Esophagus squamous epithelium (tissue), 5 donors: ENCODE measurements at places on chromosomes 6 and 20. TPM values are rescaled to one million over a fixed set of nuclear protein-coding genes. Genes with fewer than 3 reads are reported as not detected.

SLCO4A1 gene
- total RNA-seq = 22.1 TPM

- no peak for DNase-seq
These were observed 348 bp upstream of the PYGB start for GRCh38 chr20:25247518-25247955.

DNA sequence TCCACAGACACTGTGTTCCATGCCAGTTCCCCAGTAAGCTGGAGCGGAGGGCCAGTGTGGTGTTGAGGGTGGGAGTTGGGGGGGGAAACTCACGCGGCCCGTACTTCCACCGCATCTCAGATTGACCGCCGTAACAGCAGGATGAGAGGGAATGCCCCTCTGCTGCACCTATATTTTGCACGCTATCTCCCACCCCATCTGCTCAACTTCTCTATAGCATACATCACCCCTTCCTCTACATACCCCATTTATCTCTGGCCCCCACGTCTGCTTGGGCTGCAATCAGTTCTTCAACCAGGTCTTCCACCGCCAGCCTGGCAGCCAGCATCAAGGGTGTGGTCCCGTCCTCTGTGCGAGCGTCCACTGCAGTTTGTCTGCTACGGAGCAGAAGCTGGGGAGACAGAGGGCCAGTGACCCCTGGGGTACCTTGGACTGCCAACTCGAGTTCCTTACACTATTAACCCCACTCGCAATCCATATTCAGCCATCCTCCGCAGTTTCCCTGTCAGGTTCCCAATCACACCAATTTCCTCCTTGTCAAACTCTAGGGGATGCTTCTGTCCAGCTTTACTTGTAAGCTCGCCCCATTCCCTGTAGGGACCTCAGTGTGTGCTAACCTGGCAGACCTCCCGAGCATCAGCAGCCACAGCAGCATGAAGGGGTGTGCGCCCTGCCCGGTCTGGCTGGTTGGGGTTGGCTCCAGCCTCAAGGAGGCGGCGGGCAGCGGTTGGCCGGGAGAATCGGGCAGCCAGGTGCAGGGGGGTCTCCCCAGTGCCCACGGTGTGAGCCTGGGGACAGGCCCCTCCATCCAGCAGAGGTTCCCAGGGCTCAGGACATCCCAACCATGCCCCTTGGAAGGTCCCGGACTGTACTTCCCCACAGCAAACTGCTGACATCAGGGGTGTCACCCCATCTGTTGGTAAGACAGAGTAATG, 4.5 kb upstream of the GPSM3 start:
- DNase-seq = no peak

- no peak for DNase-seq
These were observed 816 bp downstream of the NPEPL1 start for GRCh38 chr20:58693226-58694006.

GRCh38 chr20:43432498-43432897, 25.2 kb upstream of the SRSF6 start:
- no peak for DNase-seq

DNA sequence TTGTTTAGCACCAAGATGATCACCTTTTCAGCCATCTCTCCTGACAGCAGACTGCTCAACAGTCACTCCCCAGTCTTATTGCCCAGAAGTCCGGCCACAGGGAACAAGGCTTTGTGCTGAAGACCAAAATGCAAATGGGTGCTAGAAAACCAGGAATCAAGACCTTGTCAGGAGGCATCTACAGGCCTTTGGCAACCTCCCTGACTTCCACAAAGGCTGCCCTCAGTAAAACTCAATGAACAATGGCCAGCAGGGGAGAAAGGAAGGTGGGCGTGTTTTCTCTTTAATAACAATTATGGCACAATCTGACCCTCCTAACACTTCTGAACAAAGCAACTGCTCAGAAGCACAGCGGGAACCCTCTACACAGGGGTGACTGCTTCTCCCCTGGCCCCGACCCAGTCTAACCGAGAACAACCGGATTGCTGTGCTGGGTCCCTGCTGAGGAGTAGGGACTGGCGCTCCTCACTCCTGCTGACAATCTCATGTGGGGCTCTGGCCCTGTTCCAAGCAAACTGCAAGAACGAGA, 41.6 kb downstream of the PLCG1 start:
- no peak for DNase-seq

DNA sequence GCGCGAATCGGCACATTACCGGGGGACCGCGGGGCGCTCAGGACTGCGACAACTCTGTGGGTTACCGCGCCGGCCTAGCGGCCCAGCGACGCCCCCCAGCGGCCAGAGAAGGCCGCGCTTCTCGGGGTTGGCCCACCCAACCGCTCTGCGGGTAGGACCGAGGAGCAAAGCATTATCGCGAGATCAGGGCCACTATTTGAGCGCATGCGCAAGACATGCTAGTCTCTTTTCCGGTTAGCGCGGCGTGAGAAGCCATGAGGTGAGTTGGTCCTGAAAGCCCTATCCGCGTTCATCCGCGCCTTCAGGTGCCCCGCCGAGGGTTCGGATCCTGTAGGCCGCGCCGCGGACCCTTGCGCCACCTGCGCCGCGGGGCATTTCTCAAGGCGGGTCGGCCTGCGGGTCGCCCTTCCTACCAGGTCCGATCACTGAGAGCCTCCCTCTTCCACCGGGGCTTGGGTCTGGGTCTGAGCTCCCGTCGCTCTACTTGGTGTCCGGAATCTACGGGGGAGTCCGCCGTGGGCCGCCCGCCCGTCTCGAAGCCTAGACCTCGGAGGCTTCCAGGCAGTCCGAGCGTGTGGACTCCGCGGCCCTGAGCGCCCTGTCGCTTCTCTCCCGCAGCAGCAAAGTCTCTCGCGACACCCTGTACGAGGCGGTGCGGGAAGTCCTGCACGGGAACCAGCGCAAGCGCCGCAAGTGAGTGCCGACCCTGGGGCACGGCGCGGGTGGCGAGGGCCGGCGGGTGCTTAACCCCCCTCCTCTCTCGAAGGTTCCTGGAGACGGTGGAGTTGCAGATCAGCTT, at the start of gene RPL10A:
RPL10A (plus strand) TSS at position 221 of the 799 bp plus-strand sequence; CDS start at position 255, 34 bp downstream.
- peak; percentile 67 for DNase-seq

- DNase-seq = no peak
These were observed 26.2 kb downstream of the SLCO4A1 start for GRCh38 chr20:62668441-62669027.

DNA sequence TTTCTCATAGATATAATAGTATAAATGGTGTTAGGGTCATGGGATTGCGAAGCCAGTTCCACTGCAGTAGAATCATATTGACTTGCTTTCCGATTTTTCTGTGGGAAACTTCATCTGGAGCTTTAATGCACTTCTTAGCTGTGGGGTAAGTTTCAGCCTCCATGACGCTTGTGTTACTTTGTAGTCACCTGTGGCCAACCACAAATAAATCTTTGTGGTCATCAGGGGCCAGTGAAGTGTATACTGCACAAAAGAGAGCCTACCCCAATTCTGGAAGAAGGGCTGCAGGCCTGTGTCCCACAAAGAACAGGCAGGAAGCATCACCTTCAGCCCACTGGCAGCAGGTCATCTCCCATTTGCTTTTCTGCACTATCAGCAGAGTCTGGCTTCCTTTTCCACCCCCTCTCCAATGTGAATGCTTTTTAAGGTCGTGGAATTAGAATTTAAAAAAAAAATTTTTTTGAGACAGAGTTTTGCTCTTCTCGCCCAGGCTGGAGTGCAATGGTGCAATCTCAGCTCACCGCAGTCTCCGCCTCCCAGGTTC, 32.0 kb downstream of the MTHFD1L start:
- DNase-seq = no peak

DNA sequence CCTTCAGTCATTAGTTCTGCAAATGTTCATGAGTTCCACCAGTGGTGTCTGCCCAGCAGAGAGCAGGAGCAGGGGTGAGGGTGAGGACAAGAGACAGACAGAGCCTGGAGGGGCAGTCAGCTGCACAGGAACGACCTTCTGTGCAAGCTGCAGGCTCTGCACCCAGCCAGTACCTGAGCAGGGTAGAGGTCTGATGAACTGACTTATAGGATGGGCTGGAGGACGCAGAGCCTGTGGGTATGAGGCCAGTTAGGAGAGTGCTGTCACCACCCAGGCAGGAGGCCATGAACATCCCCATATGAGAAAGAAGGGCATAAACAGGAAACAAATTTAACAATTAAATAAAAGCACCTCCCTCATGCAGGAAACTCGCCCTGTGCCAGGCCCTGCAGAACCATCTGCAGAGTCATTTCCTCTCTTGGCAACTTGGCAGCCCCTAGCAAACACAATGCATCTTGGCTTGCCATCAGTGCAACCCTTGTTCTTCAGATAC, 17.9 kb downstream of the C6orf15 start:
- DNase-seq = no peak
